ENCODE measurements at places on chromosomes 3 and 15.

DNA sequence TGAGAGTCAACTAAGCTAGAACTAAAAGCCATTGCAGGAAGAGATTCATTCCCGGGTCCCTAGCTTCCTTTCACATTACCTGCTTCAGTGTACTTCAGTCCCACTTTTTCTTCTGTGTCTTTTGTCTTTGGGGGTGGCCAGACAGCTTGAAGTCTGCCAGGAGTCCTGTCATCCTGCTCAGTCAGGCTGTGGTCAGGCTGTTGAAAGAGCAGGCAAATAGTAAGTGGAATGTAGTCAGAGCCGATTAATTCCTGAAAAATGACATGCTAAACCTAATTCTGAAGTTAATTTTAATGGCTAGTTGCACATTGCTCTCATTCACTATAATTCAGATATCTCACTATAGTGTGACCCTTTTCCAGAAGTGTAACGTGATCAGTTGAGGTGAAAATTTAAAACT is 129.6 kb downstream of the FMN1 start:
- no peak overlapping the region for H3K4me3 ChIP-seq
- no peak for DNase-seq
- H3K27me3 ChIP-seq = peaks cover 4% of the 10 kb centered on the region
- H3K36me3 ChIP-seq = no peaks in the 10 kb centered on the region

GRCh38 chr15:93829115-93829870 is 402.1 kb upstream of the MCTP2 start:
- H3K27me3 ChIP-seq = no peaks in the 10 kb centered on the region
- DNase-seq = no peak
- no peak overlapping the region for H3K4me3 ChIP-seq
- H3K4me1 ChIP-seq = peaks cover 10% of the 10 kb centered on the region
- H3K36me3 ChIP-seq = no peaks in the 10 kb centered on the region

DNA sequence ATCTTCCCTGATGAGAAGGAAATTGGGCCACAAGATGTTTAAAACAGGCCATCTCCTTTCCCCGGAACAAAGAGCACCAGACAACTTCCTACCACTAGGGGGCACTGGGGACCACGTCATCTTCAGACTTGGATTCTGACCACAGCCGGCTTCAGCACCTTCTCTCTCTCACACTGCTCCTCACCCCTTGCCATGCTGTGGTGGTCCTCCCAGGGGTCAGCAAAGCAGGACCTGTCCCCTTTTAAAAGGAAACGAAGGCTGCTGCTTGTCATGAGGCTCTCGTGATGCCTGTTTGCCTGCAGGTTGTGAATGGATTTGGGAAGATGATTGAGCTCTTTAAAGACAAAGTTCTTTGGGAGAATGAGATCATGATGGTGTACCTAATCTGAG is 16.2 kb downstream of the RFT1 start:
- no peak overlapping the region for H3K27ac ChIP-seq
- H3K4me3 ChIP-seq = no peak overlapping the region
- peaks cover 16% of the 10 kb centered on the region for H3K36me3 ChIP-seq
- H3K4me1 ChIP-seq = peaks cover 13% of the 10 kb centered on the region

DNA sequence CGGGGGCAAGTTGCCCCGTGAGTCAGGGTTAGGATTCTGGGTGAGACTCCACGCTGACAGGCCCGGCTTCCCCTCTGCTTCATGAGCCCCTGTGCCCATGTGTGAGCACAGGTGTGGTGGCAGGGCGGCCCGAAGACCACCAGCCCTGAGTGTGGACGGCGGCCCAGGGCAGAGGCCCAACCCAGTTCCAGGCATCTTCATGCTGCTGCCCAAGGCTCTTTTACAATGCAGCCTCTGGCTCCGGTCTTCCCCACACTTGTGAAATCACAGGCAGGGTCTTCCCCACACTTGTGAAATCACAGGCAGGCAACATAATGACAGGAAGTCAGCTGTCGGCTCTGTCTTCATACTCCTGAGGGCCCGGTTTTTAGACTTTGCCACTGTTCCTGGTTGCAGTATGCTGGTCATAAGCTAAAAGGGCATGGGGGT is 78.8 kb downstream of the AAGAB start:
- DNase-seq = no peak
- H3K27ac ChIP-seq = peak overlapping the region; percentile 82
- no peak overlapping the region for H3K4me3 ChIP-seq
- peaks cover 7% of the 10 kb centered on the region for H3K36me3 ChIP-seq

DNA sequence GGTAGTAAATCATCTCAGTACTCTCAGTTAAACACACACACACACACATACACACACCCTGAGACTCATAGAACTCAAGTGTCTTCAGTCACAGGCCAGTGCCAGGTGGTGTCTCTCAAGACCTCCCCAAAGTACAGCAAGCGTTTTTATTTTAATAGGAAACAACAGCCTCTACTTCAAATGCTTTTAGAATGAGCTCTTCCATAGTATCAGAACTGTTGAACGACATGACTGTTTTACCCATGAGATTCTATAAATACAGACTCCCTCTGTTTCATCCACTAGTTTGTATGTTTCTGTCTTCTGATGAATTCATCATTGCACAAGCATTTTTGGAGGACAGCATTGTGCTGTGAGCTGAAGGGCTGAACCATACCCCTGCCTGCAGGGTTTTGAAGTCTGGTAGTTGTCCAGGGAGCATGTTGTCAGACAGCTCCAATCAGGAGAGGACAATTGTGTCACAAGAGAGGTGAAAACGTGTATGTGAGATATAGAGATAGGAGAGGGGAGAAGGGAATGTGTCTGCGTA is 201.0 kb upstream of the BCL6 start:
- no peak overlapping the region for H3K27ac ChIP-seq
- H3K4me1 ChIP-seq = peaks cover 11% of the 10 kb centered on the region
- no peak for DNase-seq
- no peaks in the 10 kb centered on the region for H3K27me3 ChIP-seq
- H3K36me3 ChIP-seq = no peaks in the 10 kb centered on the region
- H3K4me3 ChIP-seq = no peak overlapping the region

- peak; percentile 2 for DNase-seq
- H3K27me3 ChIP-seq = no peaks in the 10 kb centered on the region
- H3K4me1 ChIP-seq = peaks cover 48% of the 10 kb centered on the region
- peak overlapping the region; percentile 81 for H3K27ac ChIP-seq
- no peak overlapping the region for H3K4me3 ChIP-seq
Measured at GRCh38 chr3:20054549-20054987, 14.3 kb downstream of the KAT2B start.

DNA sequence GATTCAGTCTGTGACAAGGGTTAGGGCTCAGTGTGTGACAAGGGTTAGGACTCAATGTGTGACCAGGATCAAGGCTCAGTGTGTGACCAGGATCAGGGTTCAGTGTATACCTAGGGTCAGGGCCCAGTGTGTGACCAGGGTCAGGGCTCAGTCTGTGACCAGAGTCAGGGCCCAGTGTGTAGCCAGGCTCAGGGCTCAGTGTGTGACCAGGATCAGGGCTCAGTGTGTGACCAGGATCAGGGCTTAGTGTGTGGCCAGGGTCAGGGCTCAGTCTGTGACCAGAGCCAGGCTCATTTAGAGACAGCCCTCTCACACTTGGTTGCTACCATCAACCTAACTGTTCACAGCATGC is 24.2 kb downstream of the LOXL1 start:
- peaks cover 34% of the 10 kb centered on the region for H3K4me1 ChIP-seq
- H3K27ac ChIP-seq = peak overlapping the region; percentile 98
- no peak for DNase-seq
- H3K4me3 ChIP-seq = no peak overlapping the region
- H3K36me3 ChIP-seq = no peaks in the 10 kb centered on the region
